NCI-H146 (cell line): ENCODE measurements at places on chromosomes 12 and 14.

- no peak for DNase-seq
Measured at GRCh38 chr12:131002216-131002631, 48.5 kb downstream of the ADGRD1 start.

GRCh38 chr14:69312608-69313007 lies 52.6 kb downstream of the GALNT16 start:
- DNase-seq: no peak

DNA sequence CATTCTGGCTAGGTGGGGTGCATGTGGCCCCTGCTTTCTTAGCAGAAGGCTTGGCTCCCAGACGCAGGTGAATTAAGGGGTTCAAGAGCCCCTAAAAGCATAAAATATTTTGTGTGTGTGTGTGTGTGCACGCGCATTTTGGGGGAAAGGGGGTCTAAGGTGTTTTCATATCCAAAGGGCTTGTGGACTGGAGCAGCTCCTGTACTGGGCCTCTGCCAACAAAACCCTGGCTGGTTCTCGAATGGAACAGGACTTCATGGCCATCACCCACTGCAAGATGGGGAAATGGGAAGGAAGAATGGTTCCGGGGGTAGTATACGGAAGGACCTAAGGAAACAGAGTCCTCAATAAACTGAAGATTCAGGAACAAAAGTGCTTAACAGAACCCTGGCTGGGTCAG lies 3.9 kb upstream of the ATN1 start:
- DNase-seq: no peak

DNA sequence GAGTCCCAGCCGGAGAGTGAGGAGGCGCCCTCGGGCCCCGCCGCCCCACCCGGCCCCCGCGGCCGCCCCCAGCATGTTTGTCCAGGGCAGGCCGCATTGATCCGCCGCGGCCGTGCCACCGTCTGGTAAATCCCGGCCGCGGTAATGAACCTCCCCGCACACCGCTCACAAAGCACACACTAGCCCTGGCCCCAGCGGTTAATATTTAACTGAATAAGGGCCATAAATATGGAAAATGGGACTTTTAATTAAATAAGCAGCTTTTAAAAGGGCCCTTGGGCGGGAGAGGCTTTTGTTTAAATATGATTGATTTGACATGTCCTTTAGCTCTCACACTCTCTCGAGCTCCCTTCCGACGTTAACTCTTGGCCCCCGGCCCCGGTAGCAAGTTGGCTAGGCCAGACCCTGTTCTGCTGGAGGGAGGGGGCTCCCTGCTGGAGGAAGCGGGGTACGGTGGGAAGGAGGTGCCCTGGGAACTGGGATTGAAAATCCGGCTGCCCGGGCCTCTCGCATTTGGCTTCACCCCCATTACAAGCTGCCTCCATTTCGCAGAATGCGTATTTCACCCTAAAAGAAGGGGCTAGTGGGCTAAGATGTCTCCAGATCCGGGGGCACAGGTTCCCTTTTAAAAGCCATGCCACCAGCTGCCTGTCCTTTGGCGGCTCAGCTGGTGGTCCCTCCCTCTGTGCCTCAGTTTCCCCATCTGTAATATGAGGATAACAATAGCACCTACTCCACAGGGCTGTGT lies 199.8 kb downstream of the RBM19 start:
- no peak for DNase-seq

GRCh38 chr14:64442300-64442988 lies 22.9 kb upstream of the AKAP5 start:
- no peak for DNase-seq

DNA sequence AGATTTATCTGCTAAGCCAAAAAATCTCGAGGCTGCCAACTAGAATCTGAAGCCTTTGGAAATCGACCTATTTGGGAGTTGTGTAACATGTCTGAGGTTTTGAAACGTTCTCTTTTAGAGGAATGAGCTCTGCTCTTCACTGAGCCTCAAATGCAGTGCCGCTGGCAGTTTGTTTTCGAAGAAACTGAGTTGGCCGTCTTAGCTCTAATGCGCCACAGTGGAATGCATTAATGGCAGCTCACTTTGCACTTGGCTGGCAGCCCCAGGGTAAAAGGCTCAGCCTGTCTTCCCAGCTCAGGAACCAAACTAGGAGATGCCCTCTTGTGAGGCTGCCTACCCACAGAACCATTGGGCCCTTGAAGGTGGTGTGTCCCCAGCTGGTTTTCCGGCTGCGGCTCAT lies 53.8 kb downstream of the SFSWAP start:
- DNase-seq: no peak

GRCh38 chr12:121799842-121800693 lies 3.7 kb upstream of the SETD1B start:
- peak; percentile 86 for DNase-seq

GRCh38 chr12:92121826-92122225 lies 23.8 kb downstream of the BTG1 start:
- DNase-seq: no peak

DNA sequence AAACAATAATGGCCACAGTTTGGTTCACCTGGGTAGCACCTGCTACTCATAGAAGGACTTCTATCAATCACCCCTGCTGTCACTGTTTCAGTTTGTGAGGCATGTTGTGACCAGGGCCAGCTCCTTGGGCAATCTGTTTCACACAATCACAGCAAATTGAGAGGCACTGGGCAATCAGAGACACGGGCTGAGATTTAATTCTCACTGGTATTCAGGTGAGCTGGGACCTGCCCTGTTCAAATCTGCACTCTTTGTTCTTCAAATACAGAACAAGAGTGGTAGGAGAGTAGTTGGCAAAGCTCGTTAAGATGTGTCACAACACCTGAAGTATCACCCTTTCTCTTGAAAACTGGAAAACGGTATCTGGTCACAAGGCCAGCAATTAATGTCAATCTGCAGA lies 57.8 kb upstream of the NAP1L1 start:
- DNase-seq: no peak

GRCh38 chr14:68705741-68706283 lies 87.1 kb downstream of the ZFP36L1 start:
- no peak for DNase-seq

GRCh38 chr14:53979747-53980642 lies 23.4 kb upstream of the BMP4 start:
- no peak for DNase-seq

GRCh38 chr12:19044891-19045290 lies 84.6 kb upstream of the PLEKHA5 start:
- no peak for DNase-seq

GRCh38 chr12:34395056-34396005 lies 373.0 kb downstream of the ALG10 start:
- no peak for DNase-seq

GRCh38 chr14:97166497-97166896 lies 369.3 kb downstream of the VRK1 start:
- no peak for DNase-seq

- DNase-seq: no peak
Measured at GRCh38 chr12:119082016-119082415, 96.7 kb upstream of the HSPB8 start.

- peak; percentile 63 for DNase-seq
Measured at GRCh38 chr14:61229475-61229888, 51.7 kb downstream of the TMEM30B start.

DNA sequence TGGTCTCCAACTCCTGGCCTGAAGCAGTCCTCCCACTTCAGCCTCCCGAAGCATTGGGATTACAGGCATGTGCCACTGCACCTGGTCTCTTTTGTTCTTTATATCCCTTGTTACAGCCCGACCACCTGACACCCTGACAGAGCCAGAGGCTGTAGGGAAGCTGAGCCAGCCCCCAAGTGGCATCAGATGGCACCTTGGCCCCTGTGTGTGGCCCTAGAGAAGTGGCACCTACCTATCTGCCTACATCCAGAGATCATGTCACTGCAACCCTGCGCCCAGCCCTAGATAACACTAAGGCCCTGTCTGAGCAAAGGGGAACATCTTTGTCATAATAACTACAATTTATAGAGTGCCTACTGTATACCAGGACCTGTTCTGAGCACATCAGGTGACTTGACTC lies 235.0 kb downstream of the AACS start:
- DNase-seq: no peak

DNA sequence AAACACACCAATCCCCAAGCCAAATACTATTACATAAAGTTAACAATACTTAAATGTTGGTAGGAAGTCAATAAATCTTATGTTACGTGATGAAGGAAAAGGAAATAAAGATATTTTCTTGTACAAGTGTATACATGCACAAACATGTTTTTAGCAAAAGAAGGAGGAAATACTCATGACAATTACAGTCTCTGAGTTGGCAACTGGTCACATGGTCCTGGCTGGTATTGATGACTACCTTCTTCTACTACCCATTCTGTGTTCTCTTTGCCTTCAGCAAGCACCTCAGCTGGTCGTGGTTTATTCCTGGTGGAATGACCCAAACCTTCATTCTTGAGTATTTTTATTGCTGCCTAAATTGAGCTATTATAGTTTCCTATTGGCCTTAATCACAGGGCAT lies 84.8 kb downstream of the PLBD1 start:
- no peak for DNase-seq

DNA sequence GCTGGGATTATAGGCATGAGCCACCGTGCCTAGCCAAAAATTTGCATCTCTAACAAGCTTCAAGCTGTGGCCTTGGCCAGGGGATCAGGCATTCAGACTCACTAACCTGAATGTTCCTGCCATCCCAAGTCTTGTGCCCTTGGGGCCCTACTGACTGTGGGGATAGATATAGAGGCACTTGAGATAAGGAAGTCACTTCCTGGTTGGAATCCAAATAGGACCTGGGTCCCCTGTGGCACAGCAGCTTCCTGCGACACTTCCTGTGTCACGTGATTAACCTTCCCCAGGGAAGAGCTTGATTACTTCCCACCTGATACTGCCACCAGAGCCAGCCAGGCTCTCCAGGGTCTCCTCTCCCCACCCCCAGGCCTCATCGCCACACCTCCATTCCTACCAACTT lies 128.2 kb downstream of the BCL11B start:
- no peak for DNase-seq

DNA sequence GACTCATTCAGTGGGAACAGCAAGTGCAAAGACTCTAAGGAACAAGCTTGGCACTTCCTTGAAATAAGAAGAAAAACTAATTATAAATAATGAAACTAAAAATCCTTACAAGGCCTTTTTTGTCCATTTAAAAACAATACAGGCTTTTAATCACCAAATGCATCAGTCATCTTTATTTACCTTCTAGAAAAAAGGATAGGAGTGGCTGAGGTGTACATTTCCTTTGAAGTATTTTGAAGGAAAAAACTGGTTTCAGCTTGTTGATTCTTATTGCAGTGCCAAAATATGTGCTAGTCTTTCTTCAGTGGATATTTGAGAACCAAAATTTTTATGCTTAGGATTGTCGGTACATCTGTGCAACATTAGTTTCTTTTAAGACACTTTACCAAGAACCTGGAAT lies 29.8 kb downstream of the MED21 start:
- DNase-seq: no peak

DNA sequence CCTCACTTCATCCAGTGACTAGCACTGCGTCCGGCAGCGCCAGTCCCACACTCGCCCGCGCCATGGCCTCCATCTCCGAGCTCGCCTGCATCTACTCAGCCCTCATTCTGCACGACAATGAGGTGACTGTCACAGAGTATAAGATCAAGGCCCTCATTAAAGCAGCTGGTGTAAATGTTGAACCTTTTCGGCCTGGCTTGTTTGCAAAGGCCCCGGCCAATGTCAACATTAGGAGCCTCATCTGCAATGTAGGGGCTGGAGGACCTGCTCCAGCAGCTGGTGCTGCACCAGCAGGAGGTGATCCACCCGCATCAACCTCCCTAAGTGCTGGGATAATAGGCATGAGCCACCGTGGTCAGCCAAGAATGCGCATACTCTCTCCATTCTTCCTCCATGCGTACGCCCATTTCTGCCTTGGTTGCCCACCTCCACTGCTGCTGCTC lies 59.9 kb downstream of the IRF2BPL start:
- peak; percentile 95 for DNase-seq

DNA sequence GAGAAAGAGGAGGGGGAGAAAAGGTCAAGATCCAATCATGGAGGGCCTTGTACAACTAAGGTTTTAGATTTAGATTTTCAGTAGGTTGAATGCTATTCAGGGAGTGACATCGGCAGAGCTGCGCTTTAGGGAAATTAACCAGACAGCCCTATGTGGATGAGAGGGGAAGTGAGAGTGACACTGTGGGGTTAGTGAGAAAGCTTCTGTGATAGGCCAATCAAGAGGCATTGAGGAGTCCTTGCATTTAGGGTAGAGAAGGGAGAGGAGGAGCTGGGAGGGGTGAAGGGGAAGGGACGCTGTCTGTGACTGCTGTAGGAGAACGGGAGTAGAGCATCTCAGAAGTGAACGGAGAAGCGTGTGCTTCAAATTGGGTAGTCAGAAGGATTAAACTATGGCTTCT lies 3.4 kb downstream of the HSD17B6 start:
- DNase-seq: no peak

DNA sequence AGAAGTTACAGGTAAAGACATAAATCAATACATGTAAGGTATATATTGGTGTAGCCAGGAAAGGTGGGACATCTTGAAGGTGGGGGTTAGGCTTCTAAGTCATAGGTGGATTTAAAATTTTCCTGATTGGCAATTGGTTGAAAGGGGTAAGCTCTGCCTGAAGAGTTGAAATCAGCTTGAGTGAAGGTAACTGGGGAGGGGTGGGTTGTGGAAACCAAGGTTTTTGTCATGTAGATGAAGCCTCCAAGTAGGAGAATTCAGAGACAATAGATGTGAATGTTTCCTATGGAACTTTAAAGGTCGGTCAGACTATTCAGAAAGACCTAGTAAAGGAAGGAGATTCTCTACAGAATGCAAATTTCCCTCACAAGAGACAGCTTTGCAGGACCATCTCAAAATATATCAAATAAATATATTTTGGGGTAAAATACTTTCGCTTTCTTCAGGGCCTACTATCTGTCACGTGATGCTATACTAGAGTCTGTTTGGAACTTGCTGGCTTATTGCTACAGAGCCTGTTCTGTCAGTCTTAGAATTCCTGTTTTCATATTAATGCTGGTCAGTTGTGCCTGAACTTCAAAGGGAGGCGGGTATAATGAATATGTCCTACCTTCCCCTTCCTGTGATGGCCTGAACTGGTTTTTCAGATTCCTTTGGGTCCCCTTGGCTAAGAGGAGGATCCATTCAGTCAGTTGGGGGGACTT lies 20.6 kb upstream of the SPATA7 start:
- no peak for DNase-seq

DNA sequence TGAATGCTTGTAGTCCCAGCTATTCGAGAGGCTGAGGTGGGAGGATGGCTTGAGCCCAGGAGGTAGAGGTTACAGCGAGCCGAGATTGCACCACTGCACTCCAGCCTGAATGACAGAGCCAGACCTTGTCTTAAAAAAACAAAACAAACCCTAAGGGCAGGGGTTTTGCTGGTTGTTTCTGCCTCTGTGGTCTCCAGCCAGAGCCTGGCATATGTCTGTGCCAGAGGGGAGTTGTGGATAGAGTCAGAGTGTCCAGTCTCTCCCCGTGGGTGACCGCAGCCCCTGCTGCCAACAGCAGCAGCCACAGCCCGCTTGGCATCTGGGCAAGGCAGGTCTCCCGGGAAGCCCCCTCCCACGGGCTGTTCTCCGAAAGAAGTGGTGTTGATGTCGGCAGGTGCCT lies 37.6 kb downstream of the MVK start:
- DNase-seq: no peak

GRCh38 chr14:90050271-90050670 lies 11.5 kb upstream of the KCNK13 start:
- DNase-seq: no peak

GRCh38 chr12:101839324-101840283 lies 8.8 kb upstream of the GNPTAB start:
- peak; percentile 56 for DNase-seq

GRCh38 chr12:121511916-121512315 lies 68.9 kb downstream of the KDM2B start:
- no peak for DNase-seq
